Uterus (tissue), 4 donors: ENCODE measurements at places on chromosomes 1 and 21. TPM values are rescaled to one million over a fixed set of nuclear protein-coding genes. Genes with fewer than 3 reads are reported as not detected.

CCDC17 gene
- 3.3 TPM for total RNA-seq

DNA sequence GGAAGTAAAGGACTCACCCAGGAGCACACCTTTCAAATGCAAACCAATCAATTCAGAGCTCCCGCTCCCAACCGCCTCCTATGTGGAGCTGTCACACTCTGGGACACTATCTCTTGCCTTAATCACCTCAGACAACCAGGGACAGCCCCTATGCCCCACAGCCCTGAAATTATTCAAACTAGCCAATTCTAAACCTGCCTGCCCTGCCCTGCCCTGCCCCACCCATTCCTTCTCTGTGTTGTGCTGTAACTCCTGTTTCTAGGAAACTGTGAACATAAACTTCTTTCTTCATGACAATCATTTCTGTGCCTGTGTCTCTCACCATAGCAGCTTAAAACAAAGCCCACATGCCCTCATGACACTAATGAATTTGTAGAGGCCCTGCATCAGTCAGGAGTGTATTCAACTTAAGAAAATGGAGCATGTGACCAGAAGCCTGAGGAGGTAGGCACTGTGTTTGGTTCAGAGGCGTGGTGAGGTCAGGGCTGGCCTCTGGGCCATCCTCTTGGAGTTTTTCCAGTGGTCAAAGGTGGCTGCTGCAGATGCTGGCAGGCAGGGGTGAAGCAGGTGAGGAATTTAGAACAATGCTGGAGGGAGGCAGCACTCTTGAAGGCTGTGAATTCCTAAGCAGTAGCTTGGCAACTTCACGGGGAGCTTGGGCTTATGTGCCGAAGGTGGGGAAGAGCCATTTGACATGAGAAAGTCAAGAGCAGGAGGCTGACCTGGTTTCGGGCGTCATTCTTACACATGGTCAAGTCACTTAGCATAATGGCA lies 74.5 kb downstream of the RHOU start:
- DNase-seq: no peak

DNA sequence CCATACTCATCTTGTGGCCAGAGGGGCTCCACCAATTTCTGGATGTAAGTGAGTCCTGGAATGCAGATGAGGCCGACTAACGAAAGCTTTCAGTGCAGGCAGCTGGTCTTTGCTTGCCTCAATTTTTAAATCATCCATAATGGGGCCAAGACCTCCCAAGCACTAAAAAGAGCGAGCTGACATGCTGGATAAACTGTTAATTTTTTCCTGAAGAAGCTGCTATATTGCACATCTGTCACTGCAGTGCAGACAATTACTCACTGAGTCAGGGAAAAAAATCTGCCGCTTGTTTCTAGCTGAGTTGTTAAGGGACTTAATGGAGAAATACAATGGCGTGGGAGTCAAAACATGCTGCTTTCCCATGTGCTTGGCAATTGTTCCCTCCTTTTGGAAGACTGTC lies 205.5 kb downstream of the GPATCH2 start:
- DNase-seq: no peak

DNA sequence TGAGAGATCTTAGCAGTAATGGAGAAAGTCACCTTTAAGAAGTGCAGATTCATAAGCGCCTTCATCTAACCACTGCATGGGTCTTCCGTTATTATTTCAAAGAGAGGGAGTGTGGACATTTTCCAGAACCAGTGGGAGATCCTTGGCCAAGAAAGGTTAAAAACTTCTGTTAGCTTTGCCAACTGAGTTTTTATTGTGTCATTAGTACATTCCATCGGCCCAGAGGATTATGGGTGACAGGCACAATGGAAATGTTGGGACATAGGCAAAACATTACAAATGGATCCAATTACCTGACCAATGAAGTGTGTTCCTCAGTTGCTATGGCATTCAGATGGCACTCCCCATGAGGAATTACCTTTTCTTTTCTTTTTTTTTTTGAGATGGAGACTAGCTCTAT lies 115.5 kb downstream of the PPIAL4G start:
- DNase-seq: no peak

- DNase-seq: no peak
Measured at GRCh38 chr1:47188791-47189785, 748 bp downstream of the PDZK1IP1 start.

FNDC5 gene
- total RNA-seq: 1.2 TPM

- DNase-seq: peak; percentile 23
Measured at GRCh38 chr1:35030756-35031446, 844 bp downstream of the ZMYM6 start.

- DNase-seq: peak; percentile 59
Measured at GRCh38 chr1:109895720-109896504, 14.7 kb upstream of the CSF1 start.

GRCh38 chr1:54070171-54070837 lies 16.9 kb downstream of the TCEANC2 start:
- no peak for DNase-seq

FCN3 gene
- total RNA-seq: 4.7 TPM

- no peak for DNase-seq
Measured at GRCh38 chr1:234763367-234763766, 153.4 kb upstream of the IRF2BP2 start.

DNA sequence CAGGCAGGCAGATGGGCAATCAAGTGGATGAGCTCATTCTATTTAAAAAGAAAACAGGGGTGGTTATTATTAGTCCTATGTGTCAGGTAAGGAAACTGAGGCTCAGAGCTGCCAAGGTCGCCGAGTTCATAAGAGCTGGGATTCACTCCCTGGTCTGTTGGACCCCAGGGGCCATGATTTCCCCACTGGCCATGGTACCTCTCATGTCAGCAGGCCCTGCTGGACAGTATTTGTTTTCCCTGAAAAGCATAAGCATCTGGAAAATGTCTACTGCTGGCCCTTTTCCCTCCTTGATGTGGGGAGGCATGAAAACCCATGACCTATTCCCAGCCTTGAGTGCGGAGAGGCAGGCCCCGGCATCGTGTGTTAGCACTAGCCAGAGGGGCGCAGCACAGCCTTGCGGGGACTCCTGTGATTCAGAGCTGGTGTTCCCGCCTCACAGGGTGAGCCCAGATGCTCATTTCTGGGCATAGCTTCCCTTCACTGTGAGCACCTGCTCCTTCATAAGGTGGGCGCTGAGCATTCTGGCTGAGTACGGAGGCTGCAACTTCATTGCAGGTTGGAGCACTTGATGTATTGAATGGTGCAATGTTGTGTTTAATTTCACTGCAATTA lies 617.5 kb downstream of the PTPRU start:
- DNase-seq: no peak

DNA sequence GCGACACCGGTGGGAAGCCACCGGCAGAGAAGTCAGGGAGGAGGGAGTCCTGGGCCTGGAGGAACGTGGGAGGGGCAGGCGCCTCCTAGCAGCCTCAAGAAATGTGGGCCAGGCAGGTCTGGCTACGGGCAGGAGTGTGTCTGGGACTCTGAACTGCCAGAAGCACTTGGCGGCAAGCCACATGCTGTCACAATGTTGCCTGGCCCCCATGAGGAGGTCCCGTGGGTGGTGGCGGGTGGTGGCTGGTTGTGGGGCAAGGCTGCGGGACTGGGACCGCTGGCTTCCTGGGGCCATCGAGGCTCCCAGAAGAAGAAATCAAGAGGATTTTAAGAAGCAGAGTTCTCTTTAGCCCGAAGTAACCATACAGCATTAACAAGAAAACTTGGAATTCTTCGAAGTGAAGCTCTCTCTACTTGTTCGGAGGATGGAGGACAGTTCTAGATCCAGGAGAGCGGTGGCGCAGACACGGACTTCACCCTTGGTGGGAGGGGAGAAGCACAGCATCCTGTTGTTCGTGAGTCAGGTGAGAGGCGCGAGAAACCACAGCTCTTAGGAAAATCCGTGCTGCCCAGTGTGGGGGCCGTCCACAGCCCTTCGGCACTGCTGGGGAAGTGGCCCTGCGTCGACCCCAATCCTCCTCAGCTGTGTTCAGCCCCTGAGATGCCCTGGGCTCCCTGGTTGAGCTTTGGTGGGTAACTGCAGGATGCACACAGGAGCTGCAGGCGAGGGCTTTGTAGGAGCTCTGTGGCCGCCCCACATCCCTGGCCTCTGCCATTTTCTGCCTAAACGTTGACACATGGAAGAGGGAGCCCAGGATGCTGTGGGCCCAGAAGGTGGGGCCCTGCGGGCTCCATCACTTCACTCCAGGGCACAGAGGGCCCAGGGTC lies 12.4 kb downstream of the SKI start:
- DNase-seq: peak; percentile 65

TTC34 gene
- 0.29 TPM for total RNA-seq

DNA sequence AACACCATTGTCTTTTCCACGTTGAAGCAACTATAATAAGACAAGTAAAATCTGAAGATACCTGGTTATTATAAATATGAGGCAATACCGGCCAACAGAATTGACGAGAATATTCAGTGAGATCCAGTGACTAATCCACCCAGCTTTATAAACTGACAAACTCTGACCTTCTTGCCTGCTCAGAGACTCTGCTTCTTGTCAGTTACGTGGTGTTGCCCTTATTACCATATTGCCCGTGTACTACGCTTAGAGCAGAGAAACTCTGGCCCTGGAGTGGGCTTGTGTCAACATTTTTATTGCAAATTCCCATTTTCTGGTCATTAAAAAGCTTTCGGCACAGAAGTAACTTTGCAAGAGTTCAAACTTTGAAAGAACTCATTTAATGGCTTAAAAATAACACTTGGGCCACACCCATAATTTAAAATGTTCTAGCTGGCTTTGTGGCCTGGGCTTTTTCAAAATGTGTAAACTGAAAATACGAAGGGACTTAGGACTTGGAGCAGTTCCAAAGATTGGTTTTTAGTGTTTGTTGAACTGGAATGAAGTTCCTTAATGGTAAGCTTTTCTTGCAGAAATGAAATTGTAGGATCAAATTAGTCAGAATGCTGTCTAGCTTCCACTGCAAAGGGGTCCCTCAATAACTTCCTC lies 266.2 kb downstream of the LMO4 start:
- no peak for DNase-seq

GRCh38 chr1:89351597-89352311 lies 12.1 kb upstream of the GBP6 start:
- DNase-seq: no peak

KRTAP21-2 gene
- total RNA-seq: not detected

TMPRSS15 gene
- not detected for total RNA-seq

GPA33 gene
- total RNA-seq: not detected

GRCh38 chr1:64000021-64000420 lies 203.4 kb upstream of the UBE2U start:
- no peak for DNase-seq

PTGFR gene
- total RNA-seq: 64.0 TPM

- DNase-seq: no peak
Measured at GRCh38 chr1:215748431-215748830, 181.3 kb downstream of the KCTD3 start.

BEND5 gene
- 6.4 TPM for total RNA-seq

NEK2 gene
- not detected for total RNA-seq

- DNase-seq: no peak
Measured at GRCh38 chr1:5464366-5464765, 527.9 kb downstream of the NPHP4 start.

FCGR3A gene
- total RNA-seq: 16.2 TPM

NECTIN4 gene
- not detected for total RNA-seq

LGR6 gene
- total RNA-seq: not detected

DNA sequence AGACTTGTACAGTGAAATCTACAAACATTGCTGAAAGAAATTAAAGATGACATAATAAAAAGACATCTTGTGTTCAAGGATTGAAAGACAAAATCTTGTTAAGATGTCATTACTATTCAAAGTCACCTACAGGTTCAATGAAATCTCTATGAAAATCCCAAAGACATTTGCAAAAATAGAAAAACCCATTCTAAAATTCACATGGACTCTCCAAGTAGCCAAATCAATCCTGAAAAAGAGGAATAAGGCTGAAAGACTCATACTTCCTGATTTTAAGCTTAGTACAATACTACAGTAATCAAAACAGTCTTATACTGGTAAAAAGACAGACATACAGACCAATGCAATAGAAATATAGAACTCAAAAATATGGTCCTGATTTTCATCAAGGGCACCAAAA lies 78.6 kb downstream of the PCSK9 start:
- no peak for DNase-seq

C1orf141 gene
- not detected for total RNA-seq

WNT3A gene
- not detected for total RNA-seq

GRCh38 chr1:234980645-234981396 lies 147.8 kb downstream of the TOMM20 start:
- DNase-seq: peak; percentile 83

GRCh38 chr1:215720126-215720525 lies 153.0 kb downstream of the KCTD3 start:
- DNase-seq: no peak

GRCh38 chr1:218384581-218384993 lies 39.5 kb downstream of the TGFB2 start:
- DNase-seq: no peak

DNA sequence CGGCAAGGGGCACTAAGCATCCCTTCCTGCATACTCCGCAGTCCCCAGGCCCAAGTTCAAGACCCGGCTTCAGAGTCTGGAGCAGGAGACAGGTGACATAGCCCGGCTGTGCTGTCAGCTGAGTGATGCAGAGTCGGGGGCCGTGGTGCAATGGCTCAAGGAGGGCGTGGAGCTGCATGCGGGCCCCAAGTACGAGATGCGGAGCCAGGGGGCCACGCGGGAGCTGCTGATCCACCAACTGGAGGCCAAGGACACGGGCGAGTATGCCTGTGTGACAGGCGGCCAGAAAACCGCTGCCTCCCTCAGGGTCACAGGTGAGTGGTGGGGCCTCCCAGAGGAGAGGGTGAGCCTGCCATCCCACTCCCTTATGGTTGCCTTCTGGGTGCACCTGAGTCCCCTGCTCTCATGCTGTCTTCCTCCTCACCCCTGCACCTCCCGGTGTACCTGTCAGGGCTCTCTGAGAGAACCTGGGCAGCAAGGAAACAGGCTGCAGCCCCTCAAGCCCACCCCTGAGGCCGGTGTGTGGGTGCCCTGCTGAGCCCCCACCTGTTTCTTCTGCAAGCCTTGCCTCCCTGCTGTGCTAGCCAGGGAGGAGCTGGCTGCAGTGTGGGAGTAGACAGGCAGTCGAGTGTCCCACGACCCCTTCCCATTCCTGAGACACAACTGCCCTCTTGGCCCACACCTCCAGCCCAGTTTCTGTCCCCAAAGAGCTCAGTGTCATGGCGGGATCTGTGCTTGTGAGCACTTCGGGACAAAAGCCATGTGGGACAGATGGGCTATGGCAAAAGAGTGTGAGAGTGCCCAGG lies 99.2 kb downstream of the TRIM11 start:
- no peak for DNase-seq

GRCh38 chr1:146016891-146017290 lies 4.6 kb downstream of the HJV start:
- no peak for DNase-seq

- peak; percentile 77 for DNase-seq
Measured at GRCh38 chr1:67674260-67675011, 10.6 kb upstream of the GADD45A start.

GRCh38 chr1:49085079-49085478 lies 308.4 kb upstream of the BEND5 start:
- no peak for DNase-seq

DNA sequence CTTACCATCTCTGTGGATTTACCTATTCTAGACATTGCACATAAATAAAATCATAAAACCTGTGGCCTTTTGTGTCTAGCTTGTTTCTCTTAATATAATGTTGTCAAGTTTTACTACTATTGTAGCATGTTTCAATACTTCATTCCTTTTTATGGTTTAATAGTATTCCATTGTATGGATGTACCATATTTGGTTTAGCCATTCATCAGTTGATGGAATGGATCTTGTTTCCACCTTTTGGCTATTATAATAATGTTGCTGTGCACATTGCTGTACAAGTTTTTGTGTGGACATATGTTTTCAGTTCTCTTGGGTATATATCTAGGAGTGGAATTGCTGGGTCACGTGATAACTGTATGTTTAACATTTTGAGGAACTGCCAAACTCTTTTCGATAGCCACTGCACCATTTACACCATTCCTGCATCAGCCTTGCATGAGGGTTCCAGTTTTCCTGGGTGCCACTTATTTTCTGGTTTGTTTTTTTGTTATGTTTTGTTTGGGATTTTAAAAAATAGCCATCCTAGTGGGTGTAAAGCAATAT lies 66.9 kb downstream of the RNF220 start:
- no peak for DNase-seq
